ENCODE measurements at places on chromosomes 2 and 18.

DNA sequence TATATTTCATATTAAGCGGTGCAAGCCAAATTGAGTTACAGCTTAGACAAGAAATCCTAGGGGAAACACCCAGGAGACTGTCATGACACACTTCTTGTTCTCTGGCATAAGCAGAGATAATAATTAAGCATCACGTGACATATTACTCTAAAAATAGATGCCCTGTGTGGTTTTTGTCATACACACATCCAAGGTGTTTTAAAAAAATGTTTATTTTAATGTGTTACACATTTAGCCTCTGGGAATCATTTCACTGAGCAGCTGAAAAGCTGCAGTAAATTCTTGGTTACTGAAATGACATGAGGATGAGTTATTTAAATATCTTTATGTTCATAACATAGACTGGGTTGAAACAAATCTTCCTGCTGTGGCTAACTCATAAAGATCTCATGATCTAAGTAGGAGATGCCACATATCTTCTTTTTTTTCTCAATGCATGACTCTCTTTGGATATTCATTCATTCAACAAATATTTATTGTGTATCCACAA lies 38.0 kb upstream of the ERMN start:
- no peak for DNase-seq

- no peak for DNase-seq
These were observed 172.2 kb upstream of the HAAO start for GRCh38 chr2:42964439-42965083.

DNA sequence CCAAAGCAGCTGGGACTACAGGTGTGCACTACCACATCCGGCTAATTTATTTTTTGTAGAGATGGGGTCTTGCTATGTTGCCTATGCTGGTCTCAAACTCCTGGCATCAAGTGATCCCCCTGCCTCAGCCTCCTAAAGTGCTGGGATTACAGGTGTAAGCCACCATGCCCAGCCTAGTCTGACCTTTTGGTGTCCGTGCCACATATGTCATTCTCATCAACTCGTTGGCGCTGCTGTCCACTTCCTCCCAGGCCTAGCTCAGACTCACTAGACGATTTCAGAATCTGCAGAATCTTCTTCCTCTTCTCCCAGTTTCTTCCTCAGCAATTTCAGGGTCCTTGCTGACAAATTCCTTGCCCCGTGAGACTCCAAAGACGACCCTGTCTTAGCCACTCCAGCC lies 39.8 kb upstream of the DNMT3A start:
- DNase-seq = no peak

DNA sequence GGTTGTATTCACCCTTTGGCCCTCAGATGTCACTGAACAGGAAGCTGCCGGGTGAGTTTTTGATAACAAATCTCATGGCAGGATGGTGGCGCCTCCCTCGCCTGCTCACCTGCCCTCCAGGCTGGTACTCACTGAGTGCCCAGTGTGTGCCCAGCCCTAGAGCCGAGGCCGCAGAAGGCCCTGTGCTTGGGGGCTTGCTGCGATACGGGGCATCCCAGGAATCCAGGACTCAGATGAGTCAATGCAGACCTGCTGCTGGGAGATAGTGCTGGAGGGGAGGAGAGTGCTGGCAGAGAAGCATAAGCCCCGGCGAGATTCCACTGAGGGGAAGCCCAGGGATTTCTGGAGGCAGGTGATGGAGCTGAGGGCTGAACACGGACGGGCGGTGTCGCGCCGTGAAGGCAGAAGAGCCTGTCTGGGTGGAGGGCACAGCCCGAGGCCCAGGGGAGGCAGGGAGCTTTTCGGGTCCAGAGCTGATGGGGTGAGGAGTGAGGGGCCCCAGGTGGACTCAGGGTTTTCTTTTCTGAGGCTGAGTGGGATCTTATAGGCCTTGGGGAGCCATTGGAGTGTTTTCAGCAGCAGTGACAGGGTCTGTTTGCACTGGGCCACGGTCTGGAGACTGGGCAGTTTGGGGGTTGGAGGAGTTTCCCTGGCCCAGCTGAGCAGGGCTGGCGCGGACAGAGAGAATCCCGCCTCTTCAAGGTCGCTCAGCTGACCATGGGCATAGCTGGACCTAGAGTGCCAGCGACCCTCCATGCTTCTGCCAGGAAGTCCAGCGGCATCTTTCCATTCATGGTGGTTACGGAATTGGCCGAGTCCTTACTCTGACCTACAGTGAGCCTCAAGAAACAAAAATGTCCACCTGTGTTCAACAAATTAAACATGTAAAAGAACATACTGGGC lies 35.5 kb downstream of the LDLRAD4 start:
- DNase-seq = no peak

DNA sequence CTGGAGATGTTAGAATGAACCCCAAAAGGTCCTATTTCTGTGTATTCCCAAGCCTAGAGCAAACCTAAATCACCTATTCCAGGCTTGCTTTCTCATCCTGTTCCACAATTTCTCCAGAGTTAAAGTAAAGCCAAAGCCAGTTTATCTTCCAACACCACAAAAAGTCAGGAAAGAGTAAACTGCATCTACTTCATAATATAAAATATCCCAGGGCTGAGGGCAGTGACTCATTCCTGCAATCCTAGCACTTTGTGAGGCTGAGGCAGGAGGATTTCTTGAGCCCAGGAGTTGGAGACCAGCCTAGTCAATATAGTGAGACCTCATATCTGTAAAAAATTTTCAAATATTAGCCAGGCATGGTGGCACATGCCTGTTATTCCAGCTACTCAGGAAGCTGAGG lies 241.4 kb downstream of the CDH20 start:
- DNase-seq = no peak

Data from RWPE1 (cell line).